ENCODE measurements at places on chromosomes 4 and X.

DNA sequence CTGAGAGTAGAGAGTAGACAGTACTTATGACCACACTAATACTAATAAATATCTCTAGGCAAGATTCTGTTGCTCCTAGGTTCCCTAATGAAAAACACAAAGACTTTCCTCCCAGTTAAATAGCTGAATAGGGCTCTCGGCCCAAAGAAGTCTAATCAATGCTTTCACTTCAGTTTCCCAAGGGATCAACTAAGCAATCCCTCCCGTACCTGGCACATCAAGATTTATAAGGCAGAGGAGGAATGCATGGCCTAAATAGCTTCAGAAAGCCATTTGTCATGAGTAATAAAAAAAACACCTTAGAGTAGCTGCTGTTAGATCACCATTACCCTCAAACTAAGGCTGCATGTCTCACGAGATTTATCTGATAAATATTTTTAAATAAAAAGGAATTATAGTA, 56.8 kb upstream of the EXOC1L start:
- ATAC-seq = no peak

DNA sequence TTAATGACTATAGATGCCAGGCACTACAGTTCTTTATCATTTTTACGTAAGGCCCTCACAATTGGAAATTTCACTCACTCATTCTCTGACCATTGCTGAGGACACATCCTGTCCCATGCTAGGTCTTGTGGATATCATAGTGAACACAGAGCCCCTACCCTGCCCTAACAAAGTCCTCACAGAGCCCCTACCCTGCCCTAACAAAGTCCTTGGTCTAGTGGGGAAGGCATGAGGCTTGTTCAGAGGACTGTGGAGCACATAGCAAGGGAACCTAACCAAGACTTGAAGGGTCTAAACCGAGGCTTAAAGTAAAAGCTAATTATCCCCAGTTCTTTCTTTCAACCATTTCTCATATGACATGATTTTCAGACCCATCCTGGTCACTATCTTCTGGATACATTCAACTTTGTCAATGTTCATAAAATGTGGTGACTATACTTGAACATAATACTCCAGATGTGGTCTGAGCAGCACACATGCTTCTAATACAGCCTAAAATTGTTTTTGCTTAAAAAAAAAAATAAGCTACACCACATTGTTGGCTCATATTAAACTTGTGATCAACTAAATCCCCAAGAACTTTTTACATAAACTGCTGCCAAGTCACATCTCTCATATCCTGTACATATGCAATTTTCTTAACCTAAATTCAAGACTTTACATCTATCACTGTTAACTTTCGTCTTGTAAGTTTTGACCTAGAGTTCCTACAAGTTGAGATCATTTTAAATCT, 77.0 kb downstream of the GPC3 start:
- no peak for ATAC-seq

GRCh38 chr4:25424539-25425228, 47.6 kb downstream of the ANAPC4 start:
- no peak for ATAC-seq

DNA sequence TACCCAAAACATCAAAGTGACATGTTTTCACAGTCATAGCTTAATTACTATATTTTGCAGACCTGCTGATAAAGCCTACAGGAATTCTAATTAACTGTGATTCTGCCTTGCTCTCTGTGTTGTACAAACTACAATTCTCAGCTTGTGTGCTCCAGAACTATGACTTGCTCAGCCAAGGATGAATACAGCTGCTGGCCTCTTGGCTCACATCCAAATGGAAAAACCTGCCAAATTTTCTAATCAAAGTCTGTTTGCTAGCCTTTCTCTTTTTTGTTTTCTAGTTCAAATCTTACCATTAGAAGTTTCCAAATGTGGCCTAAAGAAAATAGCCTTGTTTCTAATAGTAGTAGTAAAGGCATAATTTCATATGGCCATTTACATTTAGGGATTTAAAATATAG, 1176.8 kb downstream of the FAM133A start:
- no peak for ATAC-seq

GRCh38 chr4:81366779-81367178, 104.9 kb downstream of the RASGEF1B start:
- ATAC-seq = no peak

DNA sequence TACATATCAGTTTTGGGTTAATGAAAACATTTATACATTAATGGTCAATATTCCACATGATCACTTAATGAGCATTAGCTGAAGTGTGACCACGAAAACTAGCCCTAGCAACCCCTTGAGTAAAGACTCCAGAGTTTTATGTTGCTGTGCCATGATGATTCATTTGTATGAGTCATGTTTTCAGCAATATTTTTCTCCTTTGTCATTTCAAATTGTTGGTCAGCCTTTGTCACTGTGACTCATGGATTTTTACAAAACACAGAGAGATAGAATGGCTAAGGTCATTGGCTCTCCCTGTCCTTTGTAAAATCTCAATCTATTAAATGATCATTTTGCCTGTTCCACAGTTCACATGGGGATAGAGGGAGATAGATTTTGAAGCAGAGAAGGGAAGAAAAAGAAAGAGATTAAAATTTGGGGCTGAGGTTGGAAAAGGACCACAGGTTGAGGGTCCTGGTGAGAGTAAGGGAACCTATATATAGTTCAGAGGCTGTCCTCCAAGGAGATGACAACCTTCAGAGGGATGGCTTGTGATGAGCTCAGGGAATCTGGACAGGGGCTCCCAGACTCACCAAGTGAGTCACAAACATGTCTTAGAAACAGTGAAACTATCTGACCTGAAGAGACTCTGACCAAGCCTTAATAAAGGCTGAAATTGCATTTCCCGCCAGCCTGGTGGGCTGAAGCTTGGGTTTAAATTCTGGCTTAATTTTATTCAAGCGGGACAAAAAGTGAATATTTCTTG, 25.6 kb downstream of the NR0B1 start:
- no peak for ATAC-seq

- ATAC-seq = no peak
Measured at GRCh38 chr4:7653510-7654369, 219.0 kb upstream of the PSAPL1 start.

DNA sequence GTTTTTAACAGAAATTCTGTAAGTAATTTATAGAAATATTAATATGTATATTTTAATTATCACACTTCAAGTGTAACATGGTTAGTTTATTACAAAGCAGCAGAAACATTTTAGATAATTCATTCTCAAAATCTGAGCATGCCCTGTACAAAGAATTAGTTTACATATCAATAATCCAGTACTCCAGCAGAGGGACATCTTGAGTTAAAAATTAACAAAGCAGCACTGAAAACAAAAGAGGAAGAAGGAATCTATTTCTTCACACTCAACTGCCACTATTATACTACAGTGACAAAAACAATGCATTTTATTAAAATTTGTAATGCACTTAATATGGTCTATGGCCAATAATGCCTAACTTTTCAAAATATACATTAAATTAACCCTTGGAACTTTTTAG, 179.1 kb upstream of the KLHL4 start:
- ATAC-seq = no peak

- no peak for ATAC-seq
Measured at GRCh38 chrX:154828016-154828408, 6.5 kb downstream of the SMIM9 start.

DNA sequence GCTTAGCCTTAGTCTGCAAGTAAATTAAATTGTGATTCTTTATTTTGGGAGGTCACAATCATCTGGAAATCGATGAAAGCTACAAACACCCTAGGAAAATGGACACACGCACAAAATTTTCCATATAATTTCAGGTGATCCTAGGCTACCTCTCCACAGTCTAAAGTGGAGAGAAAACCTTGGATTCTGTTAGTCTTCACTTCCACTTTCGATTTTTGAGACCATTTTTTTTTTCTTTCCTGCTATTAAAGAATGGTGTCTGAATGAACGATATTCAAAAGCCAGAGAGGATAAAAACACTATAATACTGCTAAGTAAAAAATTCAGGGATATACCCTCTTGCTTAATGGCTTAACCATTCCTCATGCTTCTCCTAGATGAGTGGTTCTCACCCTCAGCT, 1.7 kb downstream of the FBXL5 start:
- no peak for ATAC-seq

GRCh38 chrX:101258259-101258581, 32.9 kb downstream of the TAF7L start:
- ATAC-seq = no peak

- no peak for ATAC-seq
Measured at GRCh38 chrX:77003956-77004355, 443.2 kb upstream of the FGF16 start.

- ATAC-seq = no peak
Measured at GRCh38 chr4:107831140-107831539, 6.4 kb downstream of the SGMS2 start.

- ATAC-seq = no peak
Measured at GRCh38 chr4:41143311-41144039, 70.9 kb downstream of the APBB2 start.

GRCh38 chr4:3342182-3342854, 49.5 kb downstream of the RGS12 start:
- no peak for ATAC-seq

DNA sequence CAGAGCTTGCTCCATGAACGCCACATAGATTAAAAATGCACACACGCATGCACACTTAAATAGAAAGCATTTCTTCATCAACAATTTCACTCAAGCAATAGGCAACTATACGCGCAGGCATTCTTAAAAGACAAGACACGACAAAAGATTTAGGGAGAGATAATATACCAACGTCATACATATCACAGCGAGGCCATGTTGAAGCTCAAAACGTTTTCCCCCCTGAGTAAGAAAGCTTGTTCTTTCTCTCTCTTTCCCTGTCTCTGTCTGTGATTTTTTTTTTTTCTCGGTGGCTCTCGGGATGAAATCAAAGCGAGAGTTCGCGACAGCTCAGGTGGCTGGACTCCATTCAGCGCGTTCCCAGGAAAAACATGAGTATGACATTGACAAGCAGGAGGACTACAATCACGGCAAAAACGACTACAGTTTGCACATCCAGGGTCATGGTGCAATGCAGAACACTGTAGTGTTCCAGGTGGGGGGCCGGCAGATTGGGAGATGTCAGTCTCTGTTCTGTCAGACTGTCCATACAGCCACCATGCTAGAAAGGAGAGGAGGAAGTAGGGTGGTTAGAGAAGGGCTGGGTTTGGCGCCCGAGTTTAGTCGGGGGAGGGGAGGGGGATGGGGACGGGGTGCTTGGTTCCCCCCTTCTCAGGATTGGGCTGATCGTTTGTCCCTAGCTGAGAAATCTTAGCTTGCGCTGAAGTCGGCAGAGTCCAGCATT, 30.7 kb downstream of the ARHGEF9 start:
- ATAC-seq = peak; percentile 11

DNA sequence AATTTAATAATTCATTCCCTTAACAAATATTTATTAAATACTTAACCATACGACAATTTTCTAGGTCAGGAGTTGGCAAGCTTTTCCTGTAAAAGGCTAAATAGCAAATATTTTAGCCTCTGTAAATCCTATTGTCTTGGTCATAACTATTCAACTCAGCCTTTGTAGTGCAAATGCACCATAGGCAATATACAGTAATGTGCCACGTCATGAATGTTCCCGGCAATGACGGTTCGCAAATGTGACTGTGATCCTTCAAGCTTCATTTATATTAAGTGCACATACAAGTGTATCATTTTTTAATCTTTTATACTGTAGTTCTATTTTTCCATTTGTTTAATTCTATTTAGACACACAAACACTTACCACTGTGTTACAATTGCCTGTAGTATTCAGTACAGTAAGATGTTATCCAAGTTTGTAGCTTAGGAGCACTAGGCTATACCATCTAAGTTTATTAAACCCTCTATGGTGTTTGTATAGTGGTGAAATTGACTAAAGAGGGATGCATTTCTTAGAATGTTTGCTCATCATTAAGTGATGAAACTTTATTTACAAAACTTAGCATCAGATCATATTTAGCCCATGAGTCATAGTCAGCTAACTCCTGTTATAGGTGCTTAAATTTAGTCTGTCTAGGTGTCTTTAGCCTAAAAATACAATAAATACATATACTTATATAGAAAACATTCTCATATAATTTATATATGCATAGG, 553.6 kb downstream of the STPG2 start:
- no peak for ATAC-seq

- ATAC-seq = no peak
Measured at GRCh38 chrX:153989973-153990655, 17.6 kb downstream of the TMEM187 start.

- no peak for ATAC-seq
Measured at GRCh38 chrX:27679281-27679680, 89.1 kb downstream of the DCAF8L2 start.

DNA sequence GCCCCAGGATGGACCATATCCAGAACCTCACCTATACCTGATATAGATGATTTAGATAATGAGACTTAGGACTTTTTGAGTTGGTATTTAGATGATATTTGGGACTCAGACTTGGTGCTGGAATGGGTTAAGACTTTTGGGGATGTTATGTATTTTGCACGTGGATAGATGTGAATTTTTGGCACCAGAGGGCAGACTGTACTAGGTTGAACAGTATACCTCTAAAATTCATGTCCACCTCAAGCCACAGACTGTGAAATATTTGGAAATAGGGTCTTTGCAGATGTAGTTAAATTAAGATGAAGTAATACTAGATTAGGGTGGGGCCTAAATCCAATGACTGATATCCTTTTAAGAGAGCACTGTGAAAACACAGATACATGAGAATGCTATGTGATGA, 15.6 kb downstream of the RBM41 start:
- ATAC-seq = no peak

DNA sequence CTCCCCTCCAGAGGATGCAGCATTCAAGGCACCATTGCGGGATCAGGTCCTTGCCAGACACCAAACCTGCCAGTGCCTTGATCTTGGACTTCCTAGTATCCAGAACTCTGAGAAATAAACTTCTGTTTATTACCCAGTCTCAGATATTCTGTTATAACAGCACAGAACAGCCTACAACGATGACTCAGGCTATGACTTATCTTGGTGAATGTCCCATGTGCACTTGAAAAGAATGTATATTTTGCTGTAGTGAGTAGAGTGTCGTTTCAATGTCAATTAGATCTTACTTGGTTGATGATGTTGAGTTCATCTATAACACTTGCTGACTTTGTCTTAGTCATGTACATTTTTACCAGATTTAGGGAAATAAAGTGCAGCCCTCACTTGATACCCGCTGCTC, 34.5 kb upstream of the PGRMC1 start:
- ATAC-seq = no peak

GRCh38 chr4:1315306-1315705, 25.6 kb downstream of the MAEA start:
- no peak for ATAC-seq

Measured in motor neuron (in vitro differentiated cells).